ENCODE measurements at places on chromosomes 11 and 22.

DNA sequence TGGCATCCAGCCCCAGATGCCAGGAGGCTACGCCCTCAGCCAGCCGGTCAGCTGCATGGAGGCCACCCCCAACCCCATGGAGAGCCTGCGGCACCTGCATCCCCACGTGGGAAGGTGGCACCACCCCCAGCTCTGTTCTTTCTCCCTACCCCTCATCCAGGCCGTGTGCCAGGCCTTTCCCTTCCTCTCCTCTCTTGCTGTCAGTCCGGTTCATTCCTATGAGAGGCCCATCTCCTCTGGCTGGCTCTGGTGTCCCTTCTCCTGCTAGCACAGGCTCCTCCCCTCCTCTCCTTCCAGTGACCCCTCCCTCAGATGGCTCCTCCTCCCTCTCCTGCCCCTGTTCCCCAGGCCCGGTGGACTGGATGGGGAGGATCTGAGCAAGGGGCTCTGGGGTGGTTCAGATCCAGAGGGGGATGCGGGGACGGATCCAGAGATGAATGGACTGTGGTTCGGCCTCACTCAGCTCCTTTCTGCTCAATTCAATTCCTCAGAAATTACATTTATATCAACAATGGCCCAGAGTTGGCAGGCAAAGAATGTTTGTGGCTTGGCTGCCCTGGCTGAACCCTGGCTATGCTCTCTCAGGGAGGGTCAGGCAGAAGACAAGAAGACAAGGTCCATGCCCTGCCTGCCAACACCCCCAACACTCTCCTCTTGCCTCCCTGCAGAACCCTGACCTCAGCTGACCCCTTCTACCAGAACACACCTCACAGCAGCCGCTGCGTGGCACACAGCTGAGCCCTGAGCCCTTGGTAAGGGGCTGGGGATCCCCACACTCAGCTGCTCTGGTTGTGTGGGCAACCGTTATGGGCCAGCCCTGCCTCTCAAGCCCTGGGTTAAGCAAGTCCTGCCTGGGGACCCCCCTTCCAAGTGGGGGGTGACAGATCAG lies 18.5 kb upstream of the LRRC10B start:
- no peak for DNase-seq

- DNase-seq = no peak
These were observed 30.2 kb upstream of the CLTCL1 start for GRCh38 chr22:19321757-19322156.

GRCh38 chr11:11512090-11512489 lies 109.7 kb downstream of the GALNT18 start:
- no peak for DNase-seq

DNA sequence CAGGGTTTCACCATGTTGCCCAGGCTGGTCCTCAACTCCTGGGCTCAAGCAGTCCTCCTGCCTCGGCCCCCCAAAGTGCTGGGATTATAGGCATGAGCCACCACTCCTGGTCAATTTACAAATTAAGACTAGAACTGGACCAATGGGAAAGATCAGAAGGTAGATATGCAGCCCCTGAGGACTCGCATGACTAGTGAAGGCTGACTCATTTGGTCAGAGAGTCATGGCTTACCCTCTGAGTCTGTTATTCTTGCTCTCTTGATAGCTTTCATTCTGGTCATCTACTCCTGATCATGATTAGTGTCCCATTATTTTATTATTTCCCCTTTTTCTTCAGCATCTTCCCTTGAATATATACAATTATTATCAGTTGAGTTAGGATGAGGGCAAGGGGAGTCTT lies 2.7 kb upstream of the LDHAL6A start:
- no peak for DNase-seq

DNA sequence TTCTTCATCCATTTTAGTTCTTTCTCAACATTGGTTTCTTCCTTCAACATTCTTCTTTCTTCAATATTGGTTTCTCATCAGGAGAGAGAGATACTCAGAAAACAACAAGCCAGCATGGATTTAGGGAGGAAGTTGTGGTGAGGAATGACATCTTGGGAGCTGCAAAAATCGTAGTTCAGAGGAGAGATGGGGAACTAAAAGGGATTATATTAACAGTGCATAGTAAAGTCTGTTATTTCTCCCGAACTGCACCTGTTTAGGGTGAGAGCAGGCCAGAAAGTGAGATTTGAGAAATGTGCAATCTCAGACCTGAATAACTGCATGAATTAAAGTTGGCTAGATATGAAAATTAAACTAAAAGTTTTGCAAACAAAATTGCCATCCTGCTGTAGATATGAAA lies 94.5 kb downstream of the CASP12 start:
- no peak for DNase-seq

DNA sequence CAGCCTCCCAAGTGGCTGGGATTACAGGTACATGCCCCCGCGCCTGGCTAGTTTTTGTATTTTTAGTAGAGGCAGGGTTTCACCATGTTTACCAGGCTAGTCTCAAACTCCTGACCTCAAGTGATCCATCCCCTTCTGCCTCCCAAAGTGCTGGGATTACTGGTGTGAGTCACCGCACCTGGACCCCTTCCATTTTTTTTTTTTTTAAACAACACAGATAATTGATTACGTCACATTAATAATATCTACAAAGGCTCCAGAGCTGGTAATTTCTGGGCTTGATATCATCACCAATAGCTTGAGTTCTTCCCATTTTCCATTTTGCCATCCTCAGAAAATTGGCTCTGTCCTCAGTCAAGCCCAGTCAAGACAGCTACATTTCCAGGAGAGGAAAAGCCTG lies 7.2 kb downstream of the TTLL1 start:
- no peak for DNase-seq

DNA sequence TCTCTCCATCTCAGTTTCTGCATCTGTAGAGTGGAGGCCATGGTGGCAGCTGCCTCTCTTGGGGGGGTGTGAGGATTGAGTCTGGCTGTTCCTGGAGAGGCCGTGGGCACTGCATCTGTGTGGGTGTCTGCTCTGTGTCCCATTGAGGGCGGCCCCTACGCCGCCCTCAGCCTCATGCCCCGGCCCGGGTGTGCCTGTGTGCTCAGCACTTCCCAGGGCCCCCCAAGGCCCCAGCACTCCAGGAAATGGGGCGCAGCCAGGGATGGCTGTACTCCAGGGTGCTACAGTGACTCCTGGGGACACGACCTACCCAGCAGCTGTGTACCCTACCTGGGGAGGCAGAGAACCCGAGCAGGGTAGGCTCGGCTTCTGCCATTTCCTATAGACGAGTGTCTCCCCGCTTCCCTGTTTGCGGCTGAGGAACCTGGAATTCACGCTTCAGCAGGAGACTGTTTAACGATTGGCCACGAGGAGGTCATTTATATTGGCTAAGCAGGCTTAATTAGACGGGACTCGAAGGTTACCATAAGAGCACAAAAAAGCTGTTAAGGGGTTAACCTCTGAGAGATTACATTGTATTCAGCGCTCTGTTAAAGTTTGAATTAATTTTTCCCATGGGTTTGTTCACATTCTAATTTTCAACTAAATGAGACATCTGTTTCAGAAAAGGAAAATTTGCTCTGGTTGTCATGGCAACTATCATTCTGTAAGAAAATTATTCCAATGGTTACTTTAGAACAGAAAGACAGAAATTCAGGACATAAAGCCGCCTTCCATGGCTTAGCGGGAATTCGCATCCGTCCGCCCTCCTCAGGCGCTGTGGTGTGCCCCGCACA lies 76.4 kb downstream of the MPPED1 start:
- no peak for DNase-seq

DNA sequence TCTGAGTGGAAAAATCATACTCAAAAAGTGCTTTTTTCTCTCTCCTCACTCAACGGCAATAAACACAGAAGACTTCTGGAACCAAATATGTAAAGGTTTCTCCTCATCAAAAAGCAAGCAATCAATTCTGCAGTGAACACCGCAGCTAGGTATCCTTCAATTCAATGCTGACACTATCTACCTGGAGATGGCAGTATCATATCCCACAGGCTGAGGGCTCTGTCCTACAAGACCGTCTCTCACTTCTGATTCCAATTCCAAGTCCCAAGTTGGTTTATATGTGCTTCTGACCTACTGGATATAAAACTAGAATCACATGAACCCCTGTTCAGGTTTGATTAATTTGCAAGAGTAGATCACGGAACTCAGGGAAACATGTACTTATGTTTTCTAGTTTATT lies 59.7 kb upstream of the LUZP2 start:
- no peak for DNase-seq

- no peak for DNase-seq
These were observed 125.6 kb upstream of the LMO1 start for GRCh38 chr11:8389029-8389996.

DNA sequence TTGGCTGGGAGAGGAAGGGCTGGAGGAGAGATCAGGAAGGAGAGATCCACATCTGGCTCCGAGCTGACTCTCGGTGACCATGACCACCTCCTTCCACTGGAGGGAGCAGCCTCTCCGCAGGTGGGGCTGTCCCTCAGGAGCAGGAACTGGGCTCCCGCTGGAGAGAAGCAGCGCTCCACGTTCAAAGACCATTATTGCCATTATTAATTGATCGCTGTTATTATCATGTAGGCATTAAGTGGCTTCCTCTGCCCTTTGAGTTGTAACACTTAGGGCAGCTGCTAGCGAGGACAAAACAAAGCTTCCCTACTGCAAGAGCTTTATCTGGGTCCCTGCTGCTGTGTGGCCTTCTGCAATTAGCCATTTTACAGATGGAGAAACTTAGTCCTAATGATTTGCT lies 251.9 kb downstream of the ST3GAL4 start:
- DNase-seq = no peak

- no peak for DNase-seq
These were observed 109.7 kb downstream of the WNT7B start for GRCh38 chr22:45867118-45867905.

GRCh38 chr22:49996518-49997250 lies 15.9 kb downstream of the IL17REL start:
- DNase-seq = no peak

- DNase-seq = no peak
These were observed 35.8 kb upstream of the PRR5 start for GRCh38 chr22:44666207-44666585.

DNA sequence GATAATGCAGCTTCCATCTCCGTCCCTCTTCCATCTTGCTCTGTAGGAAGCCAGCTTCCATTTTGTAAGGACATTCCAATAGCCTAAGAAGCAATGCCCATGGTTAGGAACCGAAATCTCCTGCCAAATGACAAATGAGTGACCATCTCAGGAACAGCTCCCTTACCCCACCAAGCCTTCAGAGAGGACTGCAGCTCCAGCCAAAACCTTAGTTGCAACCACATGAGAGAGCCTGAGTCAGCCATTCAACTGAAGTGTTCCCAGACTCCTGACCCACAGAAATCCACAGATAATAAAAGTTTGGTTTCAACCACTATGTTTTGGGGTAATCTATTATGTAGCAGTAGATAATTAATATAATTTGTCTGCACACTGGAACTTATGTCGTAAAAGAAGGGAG lies 51.7 kb upstream of the LDLRAD3 start:
- no peak for DNase-seq

- DNase-seq = no peak
These were observed 24.8 kb downstream of the MYH9 start for GRCh38 chr22:36362932-36363331.

DNA sequence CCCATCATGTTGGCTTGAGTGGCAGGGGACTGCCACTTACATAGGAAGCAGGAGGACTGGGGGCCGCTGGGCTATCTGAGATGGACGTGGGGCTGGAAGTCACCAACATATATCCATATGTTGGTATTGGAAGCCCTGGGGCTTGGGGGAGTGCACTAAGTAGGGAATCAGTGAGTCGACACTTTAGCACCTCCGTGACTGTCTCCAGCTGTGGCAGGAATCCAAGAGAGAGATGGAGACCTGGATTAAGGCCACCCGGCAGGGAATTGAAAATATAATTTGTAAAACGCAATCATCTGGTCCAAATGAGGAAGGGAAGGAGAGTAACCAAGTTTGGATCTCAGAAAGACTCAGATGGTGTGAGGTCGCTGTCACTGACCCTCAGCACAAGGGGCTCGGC lies 68.4 kb downstream of the ELFN2 start:
- no peak for DNase-seq

DNA sequence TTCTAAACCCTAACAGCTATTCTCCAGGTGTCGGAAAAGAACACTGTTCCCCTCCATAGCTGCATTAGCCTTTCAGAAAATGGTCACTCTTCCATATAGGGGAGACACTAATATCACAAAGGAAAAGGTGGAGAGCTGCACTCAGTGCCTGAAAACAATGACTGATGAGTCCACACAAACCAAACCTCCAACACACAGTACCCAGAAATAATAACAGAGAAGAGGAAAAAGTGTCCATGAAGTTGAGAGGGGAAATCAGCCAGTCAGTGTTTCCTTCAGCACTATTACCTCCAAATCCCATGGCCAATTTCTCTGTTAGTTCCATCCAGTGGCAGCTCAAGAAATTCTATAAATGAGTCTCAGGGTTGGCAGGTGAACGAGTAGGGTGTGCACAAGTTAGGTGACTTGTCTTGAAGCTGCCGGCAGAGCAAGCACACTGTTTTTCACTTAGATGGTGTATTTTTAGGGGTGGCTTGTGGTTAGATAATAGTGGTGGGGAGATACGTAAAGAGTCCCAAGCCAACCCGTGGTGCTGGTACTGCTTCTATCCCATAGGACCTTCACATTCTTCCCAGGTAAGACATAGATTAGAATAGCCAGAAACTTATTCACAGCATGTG lies 84.5 kb upstream of the CHRM4 start:
- DNase-seq = no peak

GRCh38 chr11:35796562-35796961 lies 134.0 kb downstream of the TRIM44 start:
- DNase-seq = no peak

DNA sequence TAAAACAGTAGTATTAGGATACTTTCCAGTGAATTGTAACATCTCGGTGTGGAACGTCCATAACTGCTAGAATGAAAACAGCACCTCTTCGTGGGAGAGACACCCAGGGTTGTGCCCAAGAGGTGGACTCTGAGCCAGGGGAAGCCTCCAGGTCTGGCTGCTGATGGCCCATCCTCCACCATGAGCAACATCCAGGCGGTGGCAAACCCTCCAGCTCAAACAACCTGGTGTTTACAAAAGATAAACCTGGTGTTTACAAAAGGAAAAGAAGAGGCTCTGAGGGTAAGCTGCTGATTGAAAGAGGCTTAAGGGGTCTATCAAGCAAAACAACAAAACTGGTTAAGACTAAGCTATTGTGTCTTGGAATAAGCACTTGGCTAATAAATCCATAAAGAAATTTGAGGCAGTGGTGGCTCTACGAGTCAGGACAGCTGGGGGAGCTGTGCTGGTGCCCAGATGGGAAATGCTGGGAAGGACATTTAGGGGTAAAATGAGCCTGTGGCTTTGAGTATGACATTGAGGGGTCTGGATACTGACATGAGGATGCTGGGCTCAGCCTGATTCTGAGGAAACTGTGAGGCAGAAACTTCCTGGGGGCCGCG lies 909.0 kb downstream of the BRD1 start:
- DNase-seq = no peak

All from cortex of kidney (tissue), 1 donor.